ENCODE measurements at places on chromosomes 6 and 20.

- no peaks in the 10 kb centered on the region for H3K36me3 ChIP-seq
- H3K27me3 ChIP-seq, result no peaks in the 10 kb centered on the region
- DNase-seq, result no peak
- no peaks in the 10 kb centered on the region for H3K4me1 ChIP-seq
- H3K4me3 ChIP-seq, result no peak overlapping the region
- no peak overlapping the region for H3K27ac ChIP-seq
These were observed 20.5 kb downstream of the NCOA7 start for GRCh38 chr6:125811259-125811658.

DNA sequence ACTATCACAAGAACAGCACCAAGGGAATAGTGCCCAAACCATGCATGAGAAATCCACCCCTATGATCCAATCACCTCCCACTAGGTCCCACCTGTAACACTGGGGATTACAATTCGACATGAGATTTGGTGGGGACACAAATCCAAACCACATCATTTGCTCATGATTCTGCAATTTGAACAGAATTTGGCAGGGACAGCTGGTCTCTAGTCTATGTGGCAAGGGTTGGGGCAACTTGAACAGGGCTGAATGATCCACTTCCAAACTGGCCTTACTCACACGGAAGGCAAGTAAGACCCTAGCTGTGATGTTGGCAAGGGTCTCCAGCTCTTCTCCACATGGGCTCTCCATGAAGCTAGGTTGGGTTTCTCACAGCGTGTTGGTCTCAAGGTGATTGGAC is 10.1 kb upstream of the FKBP5 start:
- H3K4me1 ChIP-seq, result no peaks in the 10 kb centered on the region
- H3K4me3 ChIP-seq, result no peak overlapping the region
- DNase-seq, result no peak
- no peaks in the 10 kb centered on the region for H3K36me3 ChIP-seq
- no peaks in the 10 kb centered on the region for H3K27me3 ChIP-seq
- H3K27ac ChIP-seq, result no peak overlapping the region

- no peak for DNase-seq
- H3K4me1 ChIP-seq, result no peaks in the 10 kb centered on the region
- no peaks in the 10 kb centered on the region for H3K36me3 ChIP-seq
- H3K27ac ChIP-seq, result no peak overlapping the region
- H3K27me3 ChIP-seq, result no peaks in the 10 kb centered on the region
These were observed 29.2 kb downstream of the ID4 start for GRCh38 chr6:19866173-19866984.

DNA sequence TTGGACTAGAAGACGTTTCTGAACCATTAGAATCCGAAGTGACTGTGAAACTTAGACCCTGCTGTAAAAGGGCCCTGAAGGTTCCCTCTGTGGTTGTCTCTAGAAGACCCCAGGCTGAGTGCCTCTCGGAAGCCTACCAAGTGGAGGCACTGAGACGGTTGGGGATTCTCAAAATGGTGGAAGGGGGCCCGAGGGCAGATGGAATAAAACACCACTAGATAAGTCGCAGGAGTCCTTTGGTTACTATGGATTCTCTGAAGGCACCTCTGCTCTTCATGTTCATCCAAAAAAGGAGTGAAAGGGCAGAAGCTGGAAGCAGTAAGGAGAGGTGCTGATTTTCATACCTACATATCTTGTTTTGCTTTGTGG is 4.0 kb upstream of the TFAP2D start:
- H3K27me3 ChIP-seq, result peaks cover under 1% of the 10 kb centered on the region
- no peaks in the 10 kb centered on the region for H3K36me3 ChIP-seq

DNA sequence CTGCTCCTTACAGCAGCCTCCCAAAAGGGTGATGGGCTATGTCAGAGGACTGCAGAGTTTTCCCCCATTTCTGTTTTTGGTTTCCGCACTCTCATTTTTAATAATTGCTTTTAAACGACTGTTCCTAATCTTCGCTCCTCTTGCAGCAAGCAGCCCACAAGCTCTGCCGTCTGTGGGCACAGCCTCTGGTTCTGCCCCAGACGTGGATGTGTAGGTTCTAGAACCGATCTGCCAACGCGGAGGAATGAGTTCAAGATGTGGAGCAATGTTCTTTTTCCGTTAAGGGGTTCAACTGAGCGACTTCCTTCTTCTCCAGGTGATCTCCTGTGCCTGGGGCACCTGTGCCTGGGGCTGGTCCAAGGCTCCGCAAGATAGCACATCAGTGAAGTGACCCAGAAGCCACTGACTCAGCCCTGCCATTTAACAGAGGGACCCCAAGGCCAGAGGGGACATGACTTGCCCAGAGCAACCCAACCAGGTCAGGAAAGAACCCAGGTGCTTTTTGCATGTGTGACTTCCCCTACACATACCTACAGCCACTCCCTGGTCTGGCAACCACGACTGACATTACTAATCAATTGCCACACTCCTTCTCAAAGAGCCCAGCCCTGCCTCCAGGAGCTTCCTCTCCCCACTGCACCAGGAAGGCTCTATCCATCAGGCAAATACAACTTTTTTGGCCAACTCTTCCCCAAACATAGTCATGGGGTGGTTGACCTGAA is 22.7 kb downstream of the PMEPA1 start:
- H3K27ac ChIP-seq, result no peak overlapping the region
- DNase-seq, result no peak
- H3K27me3 ChIP-seq, result no peaks in the 10 kb centered on the region
- no peaks in the 10 kb centered on the region for H3K36me3 ChIP-seq
- no peak overlapping the region for H3K4me3 ChIP-seq

GRCh38 chr6:112311950-112312547 is 35.1 kb upstream of the RFPL4B start:
- DNase-seq, result no peak
- H3K27me3 ChIP-seq, result no peaks in the 10 kb centered on the region
- no peak overlapping the region for H3K27ac ChIP-seq
- no peaks in the 10 kb centered on the region for H3K36me3 ChIP-seq

DNA sequence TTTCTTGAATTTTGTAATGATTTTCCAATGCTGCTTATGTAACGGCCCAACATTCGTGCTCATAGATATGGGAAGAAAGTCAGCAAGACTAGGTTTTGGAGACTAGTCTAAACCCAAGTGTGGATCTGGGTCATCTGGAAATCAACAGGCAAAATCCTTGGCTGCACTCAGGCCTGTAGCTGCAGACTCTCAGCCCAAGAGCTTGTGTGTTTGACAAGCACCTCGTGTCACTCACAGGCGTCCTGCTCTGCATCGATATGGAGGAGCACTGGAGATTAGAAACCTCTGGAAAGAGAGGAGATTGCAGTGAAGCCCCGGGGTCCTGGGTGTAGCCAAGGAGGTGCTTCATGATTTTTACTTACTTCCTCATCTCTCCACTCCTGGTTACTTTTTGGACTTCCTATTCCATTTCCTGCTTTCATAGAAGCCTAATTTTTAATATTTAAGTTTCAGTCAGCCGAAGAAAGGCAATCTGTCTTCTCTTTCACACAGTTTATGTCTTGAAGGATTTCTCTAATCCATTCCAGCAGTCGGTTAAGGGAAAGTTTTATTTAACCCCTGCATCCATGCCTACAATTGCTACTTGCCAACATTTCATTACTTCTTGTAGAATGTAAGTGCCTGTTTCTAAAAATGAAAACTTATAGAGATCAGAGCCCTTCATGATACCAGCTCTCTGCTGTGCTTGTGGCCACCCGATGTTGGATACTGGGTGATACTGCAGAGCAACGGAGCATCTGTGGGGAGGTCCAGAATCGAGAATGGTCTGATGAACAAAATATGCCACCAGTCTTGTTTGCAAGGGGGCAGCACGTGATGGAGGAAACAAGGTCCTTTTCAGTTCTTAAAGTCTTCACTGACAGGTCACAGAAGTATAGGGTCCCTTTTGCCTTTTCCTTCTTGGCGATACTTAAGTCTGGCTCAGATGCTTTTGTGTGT is 296.3 kb downstream of the QKI start:
- no peaks in the 10 kb centered on the region for H3K27me3 ChIP-seq
- no peak overlapping the region for H3K27ac ChIP-seq
- DNase-seq, result no peak
- no peaks in the 10 kb centered on the region for H3K4me1 ChIP-seq

GRCh38 chr6:35723587-35723986 is 13.2 kb upstream of the ARMC12 start:
- H3K4me1 ChIP-seq, result peaks cover 39% of the 10 kb centered on the region
- no peaks in the 10 kb centered on the region for H3K27me3 ChIP-seq
- DNase-seq, result no peak
- no peaks in the 10 kb centered on the region for H3K36me3 ChIP-seq
- no peak overlapping the region for H3K4me3 ChIP-seq

- H3K4me3 ChIP-seq, result no peak overlapping the region
- no peak for DNase-seq
- no peaks in the 10 kb centered on the region for H3K27me3 ChIP-seq
- H3K4me1 ChIP-seq, result no peaks in the 10 kb centered on the region
- no peak overlapping the region for H3K27ac ChIP-seq
These were observed 994.7 kb upstream of the EPHA7 start for GRCh38 chr6:94414041-94414440.

GRCh38 chr6:71737953-71738352 is 148.4 kb upstream of the RIMS1 start:
- H3K4me3 ChIP-seq, result no peak overlapping the region
- no peaks in the 10 kb centered on the region for H3K27me3 ChIP-seq
- no peak for DNase-seq
- H3K36me3 ChIP-seq, result no peaks in the 10 kb centered on the region
- H3K27ac ChIP-seq, result no peak overlapping the region

- H3K4me3 ChIP-seq, result no peak overlapping the region
- no peaks in the 10 kb centered on the region for H3K36me3 ChIP-seq
- H3K27me3 ChIP-seq, result no peaks in the 10 kb centered on the region
- DNase-seq, result no peak
These were observed 60.2 kb downstream of the EZR start for GRCh38 chr6:158758941-158759479.

DNA sequence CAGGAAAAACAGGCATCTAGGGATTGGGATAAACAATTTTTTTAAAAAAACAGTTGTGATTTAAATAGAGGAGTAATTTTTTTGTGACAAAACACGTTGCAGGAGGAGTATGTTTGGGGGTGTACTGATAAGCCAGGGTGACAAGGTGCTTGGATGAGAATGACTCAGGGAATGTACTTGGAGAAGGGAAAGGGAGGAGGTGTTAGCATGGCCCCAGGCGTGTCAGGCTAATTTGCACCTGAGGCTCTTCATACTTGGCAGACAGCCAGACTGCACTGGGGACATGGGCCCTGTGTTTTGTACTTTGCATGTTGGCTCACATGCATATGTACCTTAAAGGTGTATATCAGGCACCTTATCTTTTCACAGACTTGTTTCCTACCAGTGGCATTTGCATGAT is 22.8 kb downstream of the PANK2 start:
- H3K36me3 ChIP-seq, result no peaks in the 10 kb centered on the region
- H3K27me3 ChIP-seq, result no peaks in the 10 kb centered on the region
- H3K4me1 ChIP-seq, result peaks cover 13% of the 10 kb centered on the region
- peak; percentile 61 for DNase-seq

DNA sequence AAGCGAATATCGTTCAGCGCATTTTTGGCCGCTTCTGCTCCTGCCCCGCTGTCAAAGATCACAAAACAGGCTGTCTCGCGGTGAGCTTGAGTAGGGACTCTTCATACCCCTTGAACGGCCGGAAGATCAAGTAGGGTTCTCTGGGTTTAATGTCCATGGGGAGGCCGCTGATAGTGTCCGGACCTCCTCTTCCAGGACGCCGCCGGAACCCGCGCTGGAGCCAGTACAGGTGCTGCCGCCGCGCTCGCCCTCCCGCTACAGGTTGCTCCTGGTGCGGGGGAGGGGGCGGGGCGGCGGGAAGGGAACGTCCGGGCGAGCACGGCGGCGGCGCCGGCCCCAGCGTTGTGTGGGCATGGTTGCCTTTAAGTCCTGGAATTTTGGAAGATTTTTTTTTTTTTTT is 67.4 kb downstream of the KHDC1L start:
- H3K36me3 ChIP-seq, result no peaks in the 10 kb centered on the region
- DNase-seq, result no peak
- no peaks in the 10 kb centered on the region for H3K4me1 ChIP-seq
- H3K4me3 ChIP-seq, result no peak overlapping the region
- no peak overlapping the region for H3K27ac ChIP-seq
- no peaks in the 10 kb centered on the region for H3K27me3 ChIP-seq

GRCh38 chr6:125293587-125293986 is 8.2 kb downstream of the HDDC2 start:
- no peak for DNase-seq
- no peak overlapping the region for H3K27ac ChIP-seq
- H3K4me3 ChIP-seq, result no peak overlapping the region
- no peaks in the 10 kb centered on the region for H3K36me3 ChIP-seq

DNA sequence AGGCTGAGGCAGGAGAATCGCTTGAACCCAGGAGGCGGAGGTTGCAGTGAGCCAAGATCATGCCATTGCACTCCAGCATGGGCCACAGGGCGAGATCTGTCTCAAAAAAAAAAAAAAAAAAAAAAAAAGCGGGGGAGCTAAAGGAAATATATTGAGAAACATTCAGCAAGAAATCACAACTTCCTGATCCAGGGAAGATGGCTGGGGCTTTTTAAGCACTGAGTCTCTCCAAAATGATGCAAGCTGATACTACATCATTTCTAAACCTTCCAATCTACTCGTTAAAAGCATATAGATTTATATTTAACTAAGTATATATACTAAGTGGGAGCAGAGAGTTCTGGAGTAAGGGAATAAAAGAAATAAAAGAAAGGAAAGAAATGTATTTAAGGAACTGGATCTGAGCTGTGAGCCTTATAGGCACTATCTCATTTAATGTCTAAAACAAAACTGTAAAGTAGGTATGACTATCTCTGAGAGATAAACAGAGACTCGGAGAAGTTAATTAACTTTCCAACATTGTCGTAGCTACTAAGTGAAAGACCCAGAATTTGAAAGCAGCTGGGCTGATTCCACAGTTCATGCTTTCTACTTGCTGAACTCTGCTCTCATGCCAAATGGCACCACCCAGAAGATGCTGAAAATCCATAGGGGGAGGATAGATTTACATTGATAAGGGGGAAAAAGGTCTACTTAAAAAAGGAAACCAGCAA is 215.0 kb upstream of the MARCKS start:
- H3K4me1 ChIP-seq, result no peaks in the 10 kb centered on the region
- H3K36me3 ChIP-seq, result no peaks in the 10 kb centered on the region
- DNase-seq, result no peak
- no peak overlapping the region for H3K4me3 ChIP-seq

- no peak for DNase-seq
- no peaks in the 10 kb centered on the region for H3K36me3 ChIP-seq
- no peak overlapping the region for H3K4me3 ChIP-seq
- H3K27me3 ChIP-seq, result no peaks in the 10 kb centered on the region
- no peaks in the 10 kb centered on the region for H3K4me1 ChIP-seq
These were observed 497.4 kb upstream of the SULF2 start for GRCh38 chr20:48282591-48283228.

DNA sequence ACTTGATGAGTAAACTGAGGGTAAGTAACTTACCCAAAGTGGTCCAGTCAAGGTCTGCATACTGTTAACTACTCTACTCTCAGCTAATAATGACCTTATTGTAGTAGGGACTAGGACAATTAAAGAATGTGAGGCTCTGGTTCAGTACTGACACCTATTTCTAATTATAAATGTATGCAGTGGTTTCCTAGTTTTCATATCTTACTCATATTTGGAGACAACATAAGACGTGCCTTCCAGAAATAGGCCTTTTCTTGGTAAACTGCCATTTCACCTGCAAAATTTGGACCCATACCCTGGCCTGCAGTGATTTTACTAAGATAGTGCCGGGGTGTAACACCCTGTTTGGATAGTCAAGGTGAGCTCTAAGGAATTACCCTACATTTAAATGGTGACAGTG is 24.7 kb downstream of the GJA1 start:
- DNase-seq, result no peak
- H3K36me3 ChIP-seq, result no peaks in the 10 kb centered on the region
- no peak overlapping the region for H3K27ac ChIP-seq
- H3K4me1 ChIP-seq, result no peaks in the 10 kb centered on the region
- no peak overlapping the region for H3K4me3 ChIP-seq
